ENCODE measurements at places on chromosomes 11 and 22.

GRCh38 chr22:47899894-47900293, 1137.4 kb downstream of the TBC1D22A start:
- no peak for DNase-seq

DNA sequence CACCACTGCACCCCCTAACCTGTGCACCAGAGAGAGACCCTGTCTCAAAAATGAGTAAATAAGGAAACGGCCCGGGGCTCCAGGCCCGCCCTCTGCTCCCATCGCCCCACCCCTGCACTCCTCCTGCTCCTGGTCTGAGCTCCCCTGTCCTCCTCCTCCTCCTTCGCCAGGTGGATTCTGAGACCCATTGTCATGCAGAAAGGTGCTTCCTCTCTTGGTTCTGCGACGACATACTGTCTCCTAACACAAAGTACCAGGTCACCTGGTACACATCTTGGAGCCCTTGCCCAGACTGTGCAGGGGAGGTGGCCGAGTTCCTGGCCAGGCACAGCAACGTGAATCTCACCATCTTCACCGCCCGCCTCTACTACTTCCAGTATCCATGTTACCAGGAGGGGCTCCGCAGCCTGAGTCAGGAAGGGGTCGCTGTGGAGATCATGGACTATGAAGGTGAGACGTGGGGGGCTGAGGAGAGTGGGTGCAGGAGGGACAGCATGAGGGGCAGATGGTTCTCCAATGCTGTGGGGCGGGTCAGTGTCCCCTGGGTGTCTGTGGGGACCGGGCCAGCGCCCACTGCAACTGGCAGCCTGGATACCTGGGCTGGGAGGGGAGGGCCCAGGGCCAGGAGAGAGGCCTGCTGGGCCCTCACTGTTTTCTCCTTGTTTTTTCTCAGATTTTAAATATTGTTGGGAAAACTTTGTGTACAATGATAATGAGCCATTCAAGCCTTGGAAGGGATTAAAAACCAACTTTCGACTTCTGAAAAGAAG, 3.1 kb upstream of the APOBEC3D start:
- DNase-seq: no peak

- DNase-seq: no peak
Observed at GRCh38 chr11:115739146-115739545, 234.9 kb upstream of the CADM1 start.

- DNase-seq: no peak
Observed at GRCh38 chr22:43109921-43110443, 568 bp upstream of the BIK start.

GRCh38 chr11:44970293-44970692, 19.6 kb upstream of the TP53I11 start:
- no peak for DNase-seq

GRCh38 chr11:47946682-47947559, 33.4 kb upstream of the PTPRJ start:
- DNase-seq: peak; percentile 60

- no peak for DNase-seq
Observed at GRCh38 chr11:4491878-4492606, 9.6 kb downstream of the OR52K1 start.

- DNase-seq: no peak
Observed at GRCh38 chr11:120929664-120930154, 94.2 kb upstream of the TBCEL start.

GRCh38 chr22:33687464-33687863, 232.8 kb downstream of the LARGE1 start:
- DNase-seq: no peak

- no peak for DNase-seq
Observed at GRCh38 chr11:121340032-121340580, 47.5 kb downstream of the SC5D start.

GRCh38 chr11:59607703-59608454, 7.7 kb downstream of the OSBP start:
- DNase-seq: no peak

GRCh38 chr11:119797736-119798135, 68.7 kb upstream of the NECTIN1 start:
- DNase-seq: no peak

GRCh38 chr11:96168623-96169022, 174.4 kb downstream of the MAML2 start:
- DNase-seq: no peak

DNA sequence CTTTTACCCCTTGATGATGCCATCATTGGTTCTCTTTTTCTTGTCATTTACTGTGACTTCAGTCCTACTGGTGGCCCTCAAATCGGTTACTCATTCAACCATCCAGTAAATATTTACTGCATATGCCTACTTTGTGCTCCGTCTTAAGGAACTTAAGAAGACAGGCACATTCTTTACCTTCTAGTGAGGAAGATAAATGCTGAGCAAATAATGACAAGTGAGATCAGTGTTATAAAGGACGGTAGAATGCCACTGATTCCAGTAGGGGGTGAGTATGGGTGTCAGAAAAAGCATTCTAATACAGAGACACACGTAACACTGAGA, 1.6 kb downstream of the ANKRD42 start:
- no peak for DNase-seq

DNA sequence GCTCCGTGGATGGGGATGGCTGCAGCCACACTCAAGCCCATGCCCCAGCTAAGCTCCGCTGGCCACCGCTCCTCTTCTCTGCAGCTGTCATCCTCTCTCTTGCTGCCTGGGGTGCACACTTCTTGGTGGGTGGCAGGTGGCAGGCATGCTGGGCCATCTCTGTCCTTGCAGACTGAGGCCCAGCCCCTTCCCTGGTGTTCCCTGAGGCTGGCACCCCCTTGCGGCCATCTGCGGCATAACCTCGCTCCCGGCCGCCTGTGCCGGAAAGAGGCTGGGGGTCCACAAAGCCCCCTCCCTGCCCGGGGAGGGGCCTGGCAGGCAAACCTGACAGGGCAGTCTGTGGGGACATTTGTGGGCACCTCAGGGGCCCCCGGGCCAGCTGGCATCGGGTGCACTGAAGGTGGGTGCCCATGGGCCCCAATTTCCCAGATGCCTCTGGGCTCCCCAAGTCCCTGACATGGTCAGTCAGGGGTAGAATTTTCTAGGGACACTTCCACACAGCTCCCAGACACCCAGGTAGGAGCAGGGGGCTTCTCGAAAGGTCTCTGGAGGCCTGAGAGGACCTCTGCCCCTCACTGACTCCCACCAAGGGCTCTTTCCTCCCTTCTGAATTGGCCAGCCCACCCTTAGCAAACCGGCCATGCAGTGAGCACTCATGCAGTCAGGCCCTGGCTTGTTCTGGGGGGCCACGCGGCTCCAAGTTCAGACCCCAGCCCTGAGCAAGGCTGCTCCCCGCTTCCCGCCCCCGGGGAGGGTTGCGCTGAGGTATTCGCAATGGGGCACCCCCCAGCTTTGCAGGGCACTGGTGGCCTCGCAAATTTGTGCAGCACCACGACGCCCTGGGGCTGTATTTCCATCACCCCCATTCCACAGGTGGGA, 23.5 kb upstream of the TH start:
- no peak for DNase-seq

DNA sequence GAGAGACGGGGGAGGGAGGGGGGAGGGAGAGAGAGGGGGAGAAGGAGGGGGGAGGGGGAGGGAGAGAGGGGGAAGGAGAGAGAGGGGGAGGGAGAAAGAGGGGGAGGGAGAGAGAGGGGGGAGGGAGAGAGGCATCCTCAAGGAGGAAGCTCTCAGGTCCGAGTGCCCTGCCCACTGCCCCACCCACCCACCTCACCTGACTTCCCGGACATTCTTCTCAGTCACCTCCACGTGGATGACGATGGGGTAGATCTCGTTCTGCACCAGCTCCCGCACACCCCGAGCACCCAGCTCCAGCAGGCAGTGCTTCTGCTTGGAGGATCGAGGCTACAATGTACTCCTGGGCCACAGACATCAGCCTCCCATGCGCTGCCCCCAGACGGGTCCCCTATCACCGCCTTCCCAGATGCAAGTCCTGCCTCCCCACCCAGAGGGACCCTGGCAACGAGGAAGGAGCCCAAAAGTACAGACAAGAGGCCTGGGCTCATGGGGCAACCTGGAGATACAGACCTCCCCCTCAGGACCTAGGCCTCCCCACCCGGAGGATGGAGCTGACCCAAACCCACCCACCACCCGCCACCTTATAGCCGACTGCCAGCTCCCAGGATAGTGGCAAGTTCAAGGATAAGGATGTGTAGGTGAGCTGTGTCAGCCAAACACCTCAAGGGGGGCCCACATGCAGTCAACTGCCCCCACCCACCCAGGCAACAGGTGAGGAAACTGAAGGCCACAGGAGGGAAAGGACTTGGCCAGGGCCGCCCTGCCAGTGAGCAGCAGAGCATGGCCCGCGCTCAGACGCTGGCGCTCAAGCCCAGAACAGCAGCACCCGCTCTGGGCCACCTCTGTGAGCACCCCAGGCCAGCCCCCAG, 5.6 kb upstream of the MFNG start:
- no peak for DNase-seq

GRCh38 chr22:36913427-36914389, at the start of gene CSF2RB:
TSS of gene CSF2RB (plus strand) at chr22:36913628. CDS start at chr22:36922208, 8,580 bp downstream.
- no peak for DNase-seq

- no peak for DNase-seq
Observed at GRCh38 chr11:106187860-106188456, 110.5 kb downstream of the AASDHPPT start.

- no peak for DNase-seq
Observed at GRCh38 chr11:10255388-10256125, 38.5 kb downstream of the SBF2 start.

DNA sequence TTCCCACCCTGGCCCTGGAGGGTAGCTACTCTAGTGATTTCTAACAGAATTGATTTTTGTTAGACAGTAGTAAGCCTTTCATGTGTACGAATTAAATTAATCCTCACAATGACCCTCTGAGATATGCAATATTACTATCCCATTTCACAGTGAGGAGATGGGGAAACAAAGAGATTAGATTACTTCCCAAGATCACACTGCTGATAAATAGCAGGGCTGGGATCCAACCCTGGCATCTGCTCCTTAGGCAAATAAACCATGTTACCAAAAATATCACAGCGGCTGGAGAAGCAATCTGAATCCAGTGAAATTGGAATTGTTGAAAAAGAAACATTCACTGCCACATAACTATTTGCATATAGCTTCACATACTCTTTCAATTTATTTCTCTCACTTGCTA, 12.8 kb upstream of the CAVIN3 start:
- no peak for DNase-seq

- DNase-seq: no peak
Observed at GRCh38 chr11:121467965-121468364, 15.2 kb upstream of the SORL1-AS1 start.

GRCh38 chr22:36552289-36552688, 23.3 kb upstream of the EIF3D start:
- no peak for DNase-seq

GRCh38 chr11:100823360-100823759, 136.3 kb downstream of the ARHGAP42 start:
- no peak for DNase-seq

All from thoracic aorta (tissue), 2 donors.